Spleen (tissue), 13 donors: ENCODE measurements at places on chromosomes 12 and 14. TPM values are rescaled to one million over a fixed set of nuclear protein-coding genes. Genes with fewer than 3 reads are reported as not detected.

- peak; percentile 72 for DNase-seq
Measured at GRCh38 chr12:121801595-121802484, 2.0 kb upstream of the SETD1B start.

DNA sequence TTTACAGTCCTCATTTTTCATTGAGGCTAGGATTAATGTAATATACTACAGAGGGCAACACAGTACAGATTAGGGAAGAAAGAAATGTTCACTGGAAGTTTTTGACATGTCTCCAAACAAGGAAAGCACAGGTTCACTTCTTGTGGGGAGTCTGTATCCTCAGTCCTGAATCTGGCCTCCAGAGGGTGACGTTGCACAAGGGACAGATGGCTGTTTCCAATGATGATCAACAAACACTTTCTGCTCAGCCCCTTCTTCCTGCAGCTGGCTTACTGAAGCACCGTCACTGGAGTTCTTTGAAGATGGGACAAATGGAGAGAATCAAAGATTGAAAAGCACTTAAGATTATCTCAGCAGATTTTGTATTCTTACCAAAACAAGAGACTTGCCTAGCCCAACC is 123.3 kb upstream of the OR4E1 start:
- no peak for DNase-seq

GRCh38 chr14:22952418-22952817 is 4.5 kb downstream of the HAUS4 start:
- no peak for DNase-seq

DIO2 gene
- not detected for total RNA-seq

DEGS2 gene
- total RNA-seq = 1.2 TPM

KRT72 gene
- total RNA-seq = 0.93 TPM

- DNase-seq = no peak
Measured at GRCh38 chr12:15631007-15631715, 158.0 kb downstream of the EPS8 start.

- DNase-seq = no peak
Measured at GRCh38 chr12:67034110-67034879, 234.9 kb upstream of the CAND1 start.

- DNase-seq = no peak
Measured at GRCh38 chr12:49980501-49981349, 8.0 kb downstream of the AQP6 start.

RASAL1 gene
- not detected for total RNA-seq

CYP27B1 gene
- total RNA-seq = 0.23 TPM

GRCh38 chr14:31228533-31228932 is 20.9 kb upstream of the HECTD1 start:
- no peak for DNase-seq

DNA sequence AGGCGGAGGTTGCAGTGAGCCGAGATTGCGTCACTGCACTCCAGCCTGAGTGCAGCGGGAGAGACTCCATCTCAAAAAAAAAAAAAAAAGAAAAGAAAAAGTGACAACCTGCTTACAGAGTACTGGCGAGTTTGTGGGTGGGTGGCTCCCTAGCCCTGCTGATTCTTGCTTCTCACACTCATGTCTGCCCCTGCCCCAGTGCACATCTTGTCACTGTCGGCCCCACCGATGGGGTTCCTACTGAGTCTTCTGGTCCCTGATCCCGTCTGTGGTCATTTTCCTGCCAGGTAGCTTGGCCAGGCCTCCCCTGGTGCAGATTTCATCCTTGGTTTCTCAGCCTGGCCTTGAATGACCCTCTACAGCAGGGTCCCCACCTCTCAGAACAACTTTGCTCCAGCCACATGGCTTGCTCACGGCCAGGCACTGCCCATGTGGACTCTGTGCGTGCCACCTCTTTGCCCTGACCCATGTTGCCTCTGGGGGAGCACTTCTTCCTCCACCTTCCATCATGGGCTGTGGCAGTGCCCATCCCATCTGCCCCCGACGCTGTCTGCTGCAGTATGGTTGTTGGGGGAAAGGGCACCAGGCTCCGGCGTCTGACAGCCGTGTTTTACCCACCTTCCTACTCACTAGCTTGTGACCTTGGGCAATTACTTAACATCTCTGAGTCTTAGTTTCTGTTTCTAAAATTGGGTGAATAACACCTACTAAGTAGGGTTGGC is 2.1 kb upstream of the PTPN6 start:
- DNase-seq = peak; percentile 79

SOAT2 gene
- total RNA-seq = 0.37 TPM

DNA sequence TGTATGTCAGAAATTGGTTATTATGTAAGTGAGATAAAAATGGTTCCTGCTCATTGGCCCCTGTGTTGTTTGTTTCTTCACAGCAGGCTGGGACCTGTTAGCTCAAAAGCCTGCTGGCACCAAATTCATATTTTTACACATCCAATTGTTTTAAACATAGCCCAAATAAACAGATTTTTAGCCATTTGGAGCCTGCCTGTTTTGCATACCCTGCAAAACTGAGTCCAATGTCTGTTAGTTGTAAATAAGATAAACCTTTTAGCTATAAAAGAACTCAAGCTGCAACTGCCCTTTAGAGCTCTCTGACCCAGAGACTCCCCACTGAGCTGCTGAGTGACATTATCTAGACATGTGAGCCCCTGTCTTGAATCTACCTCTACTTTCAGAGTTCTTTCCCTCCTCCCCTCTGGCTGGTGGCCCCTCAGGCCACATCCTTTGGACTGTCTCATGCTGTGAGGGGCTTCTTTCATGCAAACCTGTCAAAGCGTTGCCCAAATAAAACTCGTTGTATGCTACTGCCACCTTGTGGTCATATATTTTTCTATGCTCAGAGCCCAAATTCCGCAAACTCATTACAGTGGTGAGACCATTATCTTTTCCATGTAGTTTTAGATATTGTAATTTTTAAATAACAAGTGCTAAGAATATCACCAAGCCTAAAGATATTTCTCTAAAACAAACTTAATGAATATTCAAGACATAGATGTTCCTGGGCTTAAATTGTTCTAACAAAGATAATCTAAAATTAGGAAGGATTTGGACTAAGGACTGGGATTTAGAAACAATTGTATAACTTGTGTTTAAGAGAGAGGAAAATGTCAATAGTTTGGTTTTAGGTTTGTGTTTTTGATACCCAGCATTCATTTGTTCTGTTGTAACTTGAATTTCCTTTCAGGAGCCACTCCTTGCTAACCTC is 337.9 kb downstream of the AACS start:
- DNase-seq = no peak

RPS29 gene
- total RNA-seq = 4,505 TPM

JKAMP gene
- 39.5 TPM for total RNA-seq

ESYT1 gene
- 112 TPM for total RNA-seq

GRCh38 chr12:65389436-65389835 is 111.0 kb downstream of the MSRB3 start:
- no peak for DNase-seq

- DNase-seq = no peak
Measured at GRCh38 chr12:10067264-10067663, 31.5 kb downstream of the CLEC1A start.

DNA sequence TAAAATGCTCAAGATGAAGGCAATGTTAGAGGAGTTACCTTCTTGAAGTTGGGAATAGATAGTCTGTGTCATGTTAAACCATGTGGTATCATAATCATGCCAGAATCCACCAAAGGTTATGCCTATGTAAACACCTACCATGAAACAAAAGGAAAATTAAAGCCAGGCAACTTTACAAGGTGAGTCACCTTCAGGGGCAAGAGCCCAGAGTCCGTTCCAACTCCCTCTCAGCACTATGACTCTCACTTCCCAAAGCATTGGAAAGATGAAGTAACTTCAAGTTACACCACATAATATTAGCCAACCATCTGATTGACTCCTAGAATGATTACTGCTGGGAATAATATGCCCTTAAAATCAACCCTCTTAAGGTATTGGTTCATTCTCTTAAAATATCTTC is 38.5 kb downstream of the CATSPERB start:
- DNase-seq = no peak

GRCh38 chr14:75260025-75260763 is 18.4 kb upstream of the FOS start:
- no peak for DNase-seq

DNA sequence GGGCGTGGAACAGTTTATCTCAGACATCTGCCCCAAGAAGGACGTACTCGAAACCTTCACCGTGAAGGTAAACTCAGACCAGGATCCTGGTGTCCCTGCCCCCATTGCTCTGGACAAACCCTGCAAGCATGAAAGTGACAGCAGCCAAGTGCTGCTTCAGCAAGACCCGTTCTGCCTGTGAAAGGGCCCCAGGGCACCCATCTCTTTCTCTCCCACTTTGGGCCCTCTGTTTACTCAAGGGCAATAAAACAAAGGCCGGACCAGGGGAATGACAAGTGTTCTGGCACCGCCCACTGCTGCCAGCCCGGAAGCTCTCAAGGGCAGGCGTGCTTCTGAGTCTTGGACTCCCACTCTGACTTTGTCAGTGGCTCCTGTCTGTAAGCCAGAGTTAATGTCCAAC is 35.3 kb downstream of the CD9 start:
- DNase-seq = peak; percentile 79

DNA sequence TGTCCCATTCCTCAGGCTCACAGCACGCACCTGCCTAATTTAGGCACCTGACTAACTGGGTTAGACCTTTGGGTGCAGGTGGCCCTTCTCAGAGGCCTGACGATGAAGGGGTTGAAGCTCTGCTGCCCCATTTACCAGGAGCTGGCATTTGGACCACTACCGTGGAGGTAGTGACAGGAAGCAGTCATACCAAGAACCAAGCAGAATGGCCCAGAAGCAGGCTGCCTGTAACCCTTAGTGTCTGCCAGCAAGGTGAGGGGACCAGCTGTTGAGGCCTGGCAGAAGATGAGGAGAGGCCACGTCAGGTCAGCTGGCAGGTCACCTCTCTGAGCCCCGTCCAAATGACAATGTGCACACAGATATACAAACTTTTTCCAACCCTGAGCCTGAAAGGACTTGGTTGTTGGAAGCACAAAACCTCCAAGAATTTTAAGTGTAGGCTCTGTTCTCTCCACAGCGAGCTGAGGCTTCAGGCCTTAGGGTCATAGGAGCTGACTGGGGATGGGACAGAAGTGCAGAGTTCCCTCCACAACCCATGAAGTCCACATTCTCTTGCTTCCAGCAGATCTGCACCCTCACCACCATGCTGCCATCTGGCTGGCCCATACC is 23.1 kb downstream of the VASH1 start:
- peak; percentile 55 for DNase-seq

- DNase-seq = no peak
Measured at GRCh38 chr14:44412858-44413569, 94.1 kb downstream of the FSCB start.

DNA sequence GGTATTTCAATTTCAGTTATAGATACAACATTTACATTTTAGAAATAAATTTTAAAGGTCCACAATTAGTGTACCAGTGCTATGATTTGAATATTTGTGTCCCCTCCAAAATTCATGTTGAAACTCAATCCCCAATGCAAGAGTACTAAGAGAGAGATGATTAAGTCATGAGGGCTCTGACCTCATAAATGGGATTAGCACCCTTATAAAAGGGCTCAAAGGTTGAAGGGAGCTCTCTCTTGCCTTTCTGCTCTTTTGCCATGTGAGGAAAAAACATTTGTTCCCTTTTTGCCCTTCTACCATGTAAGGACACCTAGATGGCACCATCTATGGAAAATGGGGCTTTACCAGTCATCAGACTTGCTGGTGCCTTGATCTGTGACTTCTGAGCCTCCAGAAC is 25.8 kb upstream of the CNOT2 start:
- DNase-seq = no peak

- DNase-seq = no peak
Measured at GRCh38 chr12:8081251-8081920, 688 bp upstream of the NECAP1 start.

GRCh38 chr14:70658899-70659298 is 17.2 kb downstream of the TTC9 start:
- DNase-seq = no peak

- DNase-seq = no peak
Measured at GRCh38 chr12:62649412-62650138, 182.9 kb downstream of the MON2 start.

GRCh38 chr12:53430116-53430515 is 6.5 kb downstream of the AMHR2 start:
- DNase-seq = peak; percentile 39

GRCh38 chr12:2877953-2878732 is 1.1 kb downstream of the RHNO1 start:
- peak; percentile 66 for DNase-seq

NR2C1 gene
- total RNA-seq = 36.8 TPM

GRCh38 chr14:104460791-104461651 is 118.5 kb upstream of the C14orf180 start:
- peak; percentile 81 for DNase-seq

- no peak for DNase-seq
Measured at GRCh38 chr12:92064422-92064821, 81.2 kb downstream of the BTG1 start.
